ENCODE measurements at places on chromosomes 2 and 18. TPM values are rescaled to one million over a fixed set of nuclear protein-coding genes. Genes with fewer than 3 reads are reported as not detected.

GRCh38 chr2:205776139-205776538 lies 93.8 kb downstream of the NRP2 start:
- no peak overlapping the region for H3K27ac ChIP-seq
- DNase-seq, result no peak
- H3K4me1 ChIP-seq, result no peaks in the 10 kb centered on the region
- H3K36me3 ChIP-seq, result no peaks in the 10 kb centered on the region

- no peaks in the 10 kb centered on the region for H3K27me3 ChIP-seq
- H3K4me3 ChIP-seq, result no peak overlapping the region
Observed at GRCh38 chr2:191666732-191667131, 11.2 kb upstream of the NABP1 start.

- H3K36me3 ChIP-seq, result no peaks in the 10 kb centered on the region
- H3K27me3 ChIP-seq, result no peaks in the 10 kb centered on the region
Observed at GRCh38 chr2:180524499-180524898, 455.9 kb upstream of the UBE2E3 start.

- no peaks in the 10 kb centered on the region for H3K36me3 ChIP-seq
- H3K27me3 ChIP-seq, result no peaks in the 10 kb centered on the region
- H3K27ac ChIP-seq, result no peak overlapping the region
- no peaks in the 10 kb centered on the region for H3K4me1 ChIP-seq
- H3K4me3 ChIP-seq, result no peak overlapping the region
Observed at GRCh38 chr2:26432859-26433258, 31.1 kb downstream of the DRC1 start.

MC4R gene
- total RNA-seq, result not detected

KCNE4 gene
- not detected for total RNA-seq

LDAH gene
- total RNA-seq, result 32.1 TPM

GPR35 gene
- 8.4 TPM for total RNA-seq

GRCh38 chr2:118202707-118203303 lies 114.5 kb downstream of the INSIG2 start:
- H3K27me3 ChIP-seq, result no peaks in the 10 kb centered on the region
- no peaks in the 10 kb centered on the region for H3K4me1 ChIP-seq
- peak; percentile 26 for DNase-seq

DNA sequence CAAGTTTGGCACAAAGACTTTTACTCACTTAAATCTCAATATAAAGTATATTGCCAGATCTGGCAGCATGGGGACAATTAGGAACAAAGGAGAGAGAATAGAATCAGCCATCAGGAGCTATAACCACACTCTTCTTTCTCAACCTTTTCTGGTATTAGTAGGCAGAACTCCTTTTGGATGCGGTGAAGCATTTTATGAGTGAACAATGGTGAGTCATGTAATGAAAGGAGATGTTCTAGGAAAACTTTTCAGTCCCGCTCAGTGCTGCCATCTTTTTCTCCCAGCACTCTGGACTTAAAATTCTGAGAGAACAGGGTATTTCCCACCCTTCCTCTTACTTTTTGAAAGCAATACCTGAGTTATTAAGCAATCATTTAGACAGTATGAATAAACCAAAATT lies 32.2 kb downstream of the PLEKHA3 start:
- H3K4me1 ChIP-seq, result no peaks in the 10 kb centered on the region
- H3K36me3 ChIP-seq, result no peaks in the 10 kb centered on the region
- H3K27ac ChIP-seq, result no peak overlapping the region
- no peak for DNase-seq

DNA sequence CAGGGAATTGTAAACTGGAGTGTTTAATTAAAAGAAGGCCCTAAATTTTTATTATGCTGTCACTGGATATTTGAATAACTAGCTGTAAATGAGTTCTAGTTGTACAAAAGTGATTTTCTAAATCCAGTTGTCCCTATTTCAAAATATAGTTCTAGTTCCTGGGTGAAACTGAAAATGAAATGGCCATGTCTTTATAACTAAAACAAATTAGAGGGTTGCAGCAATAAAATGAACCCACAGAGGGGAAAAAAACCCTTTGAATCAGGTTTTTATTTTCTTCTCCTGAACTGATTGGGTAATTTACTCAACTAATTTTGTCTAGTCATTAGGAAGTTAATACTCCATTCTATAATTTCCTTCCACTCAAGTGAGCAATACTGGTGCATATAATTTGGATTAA lies 55.6 kb upstream of the MAP4K3 start:
- no peak overlapping the region for H3K27ac ChIP-seq
- H3K27me3 ChIP-seq, result no peaks in the 10 kb centered on the region
- DNase-seq, result no peak

SKOR2 gene
- total RNA-seq, result not detected

RRM2 gene
- 427 TPM for total RNA-seq

KIF1A gene
- 1.6 TPM for total RNA-seq

- DNase-seq, result no peak
- no peak overlapping the region for H3K27ac ChIP-seq
- no peak overlapping the region for H3K4me3 ChIP-seq
Observed at GRCh38 chr2:120299561-120299960, 46.4 kb upstream of the INHBB start.

LYG2 gene
- not detected for total RNA-seq

GRCh38 chr2:144370937-144371584 lies 148.9 kb downstream of the ZEB2 start:
- H3K4me1 ChIP-seq, result no peaks in the 10 kb centered on the region
- H3K27ac ChIP-seq, result peak overlapping the region; percentile 27
- no peak for DNase-seq
- H3K4me3 ChIP-seq, result no peak overlapping the region

- H3K36me3 ChIP-seq, result no peaks in the 10 kb centered on the region
- H3K4me1 ChIP-seq, result no peaks in the 10 kb centered on the region
- H3K27me3 ChIP-seq, result no peaks in the 10 kb centered on the region
- DNase-seq, result no peak
- no peak overlapping the region for H3K27ac ChIP-seq
- no peak overlapping the region for H3K4me3 ChIP-seq
Observed at GRCh38 chr2:204228169-204228886, 291.8 kb downstream of the ICOS start.

DNA sequence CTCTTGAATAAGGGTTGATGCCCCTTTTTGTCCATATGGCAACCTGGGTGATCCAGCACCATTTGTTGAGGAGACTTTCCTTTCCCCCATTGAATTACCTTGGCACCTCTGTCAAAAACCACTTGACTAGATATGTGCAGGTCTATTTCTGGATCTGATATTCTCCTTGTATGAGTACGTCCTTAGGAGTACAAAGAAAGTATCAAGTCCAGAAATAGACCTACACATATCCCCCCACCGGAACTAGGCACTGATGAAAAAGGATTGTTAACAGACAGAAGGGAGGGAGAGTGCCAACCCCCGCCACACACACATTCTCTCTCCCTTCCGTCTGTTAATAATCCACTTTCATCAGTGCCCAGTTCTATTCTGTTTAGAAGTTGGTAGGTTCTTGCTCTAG lies 225.0 kb downstream of the TMEM163 start:
- H3K27ac ChIP-seq, result no peak overlapping the region
- H3K27me3 ChIP-seq, result no peaks in the 10 kb centered on the region
- H3K36me3 ChIP-seq, result no peaks in the 10 kb centered on the region
- no peaks in the 10 kb centered on the region for H3K4me1 ChIP-seq
